Muscle of arm (tissue), 14 donors: ENCODE measurements at places on chromosomes 2 and 18. TPM values are rescaled to one million over a fixed set of nuclear protein-coding genes. Genes with fewer than 3 reads are reported as not detected.

The LRRC30 gene
- 2.1 TPM for polyA plus RNA-seq

DNA sequence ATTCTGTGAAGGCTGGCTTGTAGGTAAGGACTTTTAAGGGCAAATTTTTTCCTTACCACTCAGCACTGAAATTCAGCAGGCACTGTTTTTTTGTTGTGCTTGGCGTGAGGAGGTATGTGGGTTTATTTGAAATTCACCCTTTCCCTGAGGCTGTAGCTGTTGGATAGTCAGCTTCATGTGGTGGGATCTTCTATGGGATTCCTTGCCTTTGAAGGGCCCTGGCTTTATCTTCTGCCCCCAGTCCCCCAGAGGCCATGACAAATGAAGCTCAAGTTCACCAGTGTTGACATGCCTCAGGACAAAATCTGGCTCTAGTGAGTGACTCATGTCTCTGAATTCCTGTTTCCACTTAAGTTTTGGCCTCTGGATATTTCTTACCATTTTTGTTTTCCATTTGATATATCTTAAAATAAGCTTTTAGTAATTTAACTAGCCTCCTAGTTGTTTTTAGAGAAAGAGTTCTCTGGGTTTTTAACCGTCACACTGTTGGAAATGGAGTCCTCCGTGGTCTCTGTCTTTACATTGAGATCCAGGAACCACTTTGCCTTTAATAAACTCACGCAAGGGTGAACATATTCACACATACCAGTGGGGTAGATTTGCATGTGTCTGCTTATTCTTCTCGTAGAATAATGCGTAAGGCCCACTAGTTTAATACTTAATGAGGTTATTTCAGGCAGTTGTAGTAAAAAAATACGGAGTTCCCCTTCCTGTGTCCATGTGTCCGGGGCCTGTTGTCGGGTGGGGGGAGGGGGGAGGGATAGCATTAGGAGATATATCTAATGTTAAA is 211.1 kb upstream of the FAM98A start:
- no peak for DNase-seq

DNA sequence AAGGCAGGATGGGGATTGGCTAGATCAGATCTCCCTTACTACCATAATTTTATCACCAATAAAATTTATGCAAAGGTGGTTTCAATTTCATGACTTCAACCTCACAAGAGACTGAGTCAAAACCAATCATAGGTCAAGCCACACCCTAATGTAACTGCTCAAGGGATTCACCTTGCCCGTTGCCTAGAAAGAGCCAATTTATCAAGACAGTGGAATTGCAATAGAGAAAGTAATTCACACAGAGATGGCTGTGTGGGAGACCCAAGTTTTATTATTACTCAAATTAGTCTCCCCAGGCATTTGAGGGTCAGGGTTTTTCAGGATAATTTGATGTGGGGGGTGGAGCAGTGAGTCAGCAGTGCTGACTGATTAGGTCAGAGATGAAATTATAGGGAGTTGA is 340.6 kb downstream of the RND3 start:
- DNase-seq = no peak

The PLEKHH2 gene
- polyA plus RNA-seq = 5.8 TPM

DNA sequence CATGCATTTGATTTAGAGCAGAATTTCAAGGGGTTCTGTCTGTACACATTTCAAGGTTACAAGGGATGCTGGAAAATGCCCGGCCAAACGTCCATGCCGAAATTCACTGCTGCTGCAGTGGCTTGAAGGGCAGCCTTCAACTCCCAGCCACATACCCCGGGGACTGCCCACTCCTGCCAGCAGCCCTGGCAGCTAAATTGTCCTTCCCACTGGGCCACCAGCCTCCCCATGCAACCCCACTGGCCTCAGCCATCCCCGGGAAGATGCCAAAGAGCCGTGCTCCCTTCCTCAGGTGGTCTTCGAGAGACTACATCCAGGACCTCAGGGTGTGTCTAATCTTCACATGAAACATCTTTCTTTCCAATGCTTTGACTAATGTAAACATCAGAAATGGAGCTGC is 478.7 kb upstream of the MYT1L start:
- no peak for DNase-seq
